ENCODE measurements at places on chromosomes 6 and 20.

- DNase-seq: no peak
These were observed 102.8 kb downstream of the PREP start for GRCh38 chr6:105300090-105300489.

DNA sequence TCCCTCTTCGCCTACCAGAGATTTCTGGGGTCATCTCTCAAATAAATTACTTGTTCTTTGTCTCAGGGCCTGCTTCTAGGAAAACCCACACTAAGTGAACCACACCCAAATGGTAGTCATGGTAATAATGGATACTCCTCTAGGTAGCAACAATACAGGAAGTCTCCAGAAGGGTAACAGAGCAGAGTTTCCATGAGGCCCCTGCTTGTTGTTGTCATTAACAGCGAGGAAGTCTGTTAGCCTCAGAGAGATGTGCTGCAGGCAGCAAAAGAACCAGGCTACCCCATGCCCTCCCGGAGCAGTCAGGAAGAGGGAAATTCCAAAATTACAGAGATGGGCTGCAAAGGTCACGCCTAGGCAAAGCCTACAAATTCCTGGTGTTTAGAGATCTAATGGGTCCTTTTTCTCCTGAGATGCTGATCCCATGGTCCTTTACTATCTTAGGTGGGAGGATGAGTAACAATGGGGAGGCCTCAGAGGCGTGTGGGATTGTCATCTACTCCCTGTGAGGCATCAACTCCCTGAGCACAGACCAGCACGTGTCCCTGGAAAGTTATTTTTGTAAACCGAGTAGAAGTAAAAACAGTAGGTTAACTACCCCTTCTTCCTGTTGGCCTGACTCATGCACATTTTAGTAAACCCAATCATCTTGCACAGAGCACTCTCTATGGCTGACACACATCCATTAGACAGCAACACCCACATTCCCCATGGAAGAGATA, 10.1 kb downstream of the ISM1 start:
- DNase-seq: no peak

GRCh38 chr6:115617031-115617430, 443.7 kb downstream of the FRK start:
- DNase-seq: no peak

DNA sequence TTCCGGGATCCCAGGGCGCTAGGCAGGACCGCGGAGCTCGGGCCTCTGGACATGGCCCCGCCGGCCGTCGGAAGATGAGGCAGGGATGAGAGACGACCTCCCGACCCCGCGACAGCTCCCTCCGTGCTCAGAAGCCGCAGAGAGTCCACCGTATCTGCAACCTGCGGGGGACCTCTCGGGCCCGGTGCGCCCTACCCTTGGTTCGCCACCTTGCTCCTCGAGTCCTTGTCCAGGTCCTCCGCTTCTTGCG, 301 bp downstream of the PPP1R3D start:
- no peak for DNase-seq

GRCh38 chr6:160202411-160202810, 56.2 kb downstream of the SLC22A2 start:
- DNase-seq: no peak

GRCh38 chr6:40194447-40195170, 260.3 kb upstream of the MOCS1 start:
- DNase-seq: no peak

- DNase-seq: peak; percentile 53
These were observed 45.3 kb upstream of the COL21A1 start for GRCh38 chr6:56292505-56293181.

DNA sequence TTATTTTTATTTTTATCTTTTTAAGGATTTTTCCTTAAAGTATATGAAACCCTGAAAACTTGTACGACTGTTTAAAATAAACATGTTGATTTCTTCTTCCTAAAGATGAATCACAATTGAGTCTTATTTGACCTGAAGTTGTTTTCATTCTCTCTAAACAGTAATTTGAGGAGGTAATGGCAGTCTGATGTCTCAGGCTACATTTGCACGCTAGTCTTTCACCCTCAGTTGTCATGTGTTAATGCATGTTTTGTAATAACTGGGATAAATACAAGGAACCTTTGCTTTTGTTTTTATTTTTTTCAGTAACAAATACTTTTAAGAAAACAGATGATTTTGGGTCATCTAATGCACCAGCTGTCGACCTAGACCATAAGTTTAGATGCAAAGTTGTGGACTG, 55.2 kb downstream of the SCAND1 start:
- no peak for DNase-seq

DNA sequence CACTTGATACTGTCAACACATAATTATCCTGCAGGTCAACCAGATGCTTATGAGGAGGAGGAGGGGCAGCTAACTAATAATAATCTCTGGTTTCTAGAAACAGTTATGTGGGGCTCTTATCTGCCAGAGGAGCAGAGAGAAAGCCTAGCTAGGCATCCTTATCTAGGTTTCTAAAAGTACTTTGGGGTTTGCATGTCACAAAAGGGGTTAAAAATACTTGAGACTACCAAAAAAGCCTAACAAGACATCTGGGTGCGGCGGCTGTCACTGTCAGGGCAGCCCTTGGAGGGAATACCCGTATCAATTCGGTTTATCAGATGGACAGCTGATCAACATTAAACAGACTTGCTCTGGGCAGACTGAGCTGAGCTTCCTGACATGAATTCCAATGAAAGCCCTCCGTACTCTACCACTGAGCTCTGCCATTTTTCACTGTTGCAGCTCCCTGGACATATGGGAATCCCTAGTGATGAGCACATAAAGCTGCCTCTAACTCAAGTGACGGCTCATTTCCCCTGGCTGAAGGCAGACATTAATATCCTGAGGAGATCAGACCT, 166.6 kb downstream of the PDSS2 start:
- peak; percentile 31 for DNase-seq

DNA sequence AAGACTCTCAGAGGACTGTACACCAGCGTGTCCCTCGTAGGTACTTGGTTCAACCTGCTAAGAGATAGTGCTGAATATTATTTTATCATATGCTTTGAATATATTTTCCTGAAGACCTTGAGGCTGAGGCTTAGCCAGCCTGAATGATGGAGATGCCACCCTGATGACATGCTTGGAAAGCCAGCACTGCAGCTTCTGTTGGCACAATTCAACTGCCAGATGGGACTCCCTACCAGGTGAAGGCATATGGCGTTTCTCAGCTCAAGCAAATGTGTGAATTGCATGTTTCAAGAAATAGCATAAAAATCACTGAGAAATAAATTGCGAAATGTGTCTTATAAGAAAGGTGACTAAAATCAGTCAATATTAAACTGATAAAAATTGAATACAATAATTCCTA, 228.1 kb upstream of the CST7 start:
- no peak for DNase-seq

GRCh38 chr20:44800391-44801046, 9.8 kb downstream of the RIMS4 start:
- DNase-seq: no peak

DNA sequence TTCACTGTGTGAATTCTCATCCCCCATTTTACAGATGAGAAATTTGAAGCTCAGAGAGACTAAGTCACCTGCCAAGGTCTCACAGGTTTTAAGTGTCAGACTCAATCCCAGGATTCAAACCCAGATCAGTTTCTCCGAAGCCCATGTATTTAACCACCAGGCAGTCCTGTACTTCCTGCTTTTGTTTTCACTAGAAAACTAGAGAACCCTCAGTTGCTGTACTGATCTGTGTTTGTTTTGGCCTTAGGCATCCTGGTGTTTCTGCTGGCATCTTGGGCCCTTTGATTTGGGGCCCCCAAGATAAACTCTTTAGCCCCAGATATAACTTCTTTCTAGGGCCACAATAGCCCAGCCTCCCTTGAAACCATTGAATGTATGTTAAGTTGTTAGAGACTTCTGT, 36.5 kb downstream of the PPP1R16B start:
- no peak for DNase-seq

DNA sequence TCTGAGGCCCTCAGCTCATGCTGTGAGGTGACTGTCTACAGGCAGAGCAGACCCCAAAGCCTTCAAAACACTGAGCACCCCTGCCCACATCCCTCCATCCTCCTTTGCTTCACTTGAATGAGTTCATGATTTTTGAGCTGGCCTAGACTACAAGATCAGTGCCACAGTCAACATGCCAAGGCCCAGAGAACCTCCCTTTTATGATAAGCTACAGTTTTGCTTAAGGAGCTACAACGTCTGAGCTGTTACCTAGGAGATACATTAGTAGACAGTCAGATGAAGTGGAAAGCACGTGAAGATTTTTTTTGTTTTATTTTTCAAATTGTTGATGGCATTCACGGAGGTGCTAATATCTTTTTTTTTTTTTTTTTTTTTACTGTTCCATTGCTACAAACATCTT, 139.0 kb downstream of the SOBP start:
- DNase-seq: no peak

- no peak for DNase-seq
These were observed 59.5 kb upstream of the ZNFX1 start for GRCh38 chr20:49337357-49337756.
